ENCODE measurements at places on chromosomes 2 and 18.

GRCh38 chr2:235692076-235692475, 198.2 kb downstream of the AGAP1 start:
- DNase-seq, result no peak

DNA sequence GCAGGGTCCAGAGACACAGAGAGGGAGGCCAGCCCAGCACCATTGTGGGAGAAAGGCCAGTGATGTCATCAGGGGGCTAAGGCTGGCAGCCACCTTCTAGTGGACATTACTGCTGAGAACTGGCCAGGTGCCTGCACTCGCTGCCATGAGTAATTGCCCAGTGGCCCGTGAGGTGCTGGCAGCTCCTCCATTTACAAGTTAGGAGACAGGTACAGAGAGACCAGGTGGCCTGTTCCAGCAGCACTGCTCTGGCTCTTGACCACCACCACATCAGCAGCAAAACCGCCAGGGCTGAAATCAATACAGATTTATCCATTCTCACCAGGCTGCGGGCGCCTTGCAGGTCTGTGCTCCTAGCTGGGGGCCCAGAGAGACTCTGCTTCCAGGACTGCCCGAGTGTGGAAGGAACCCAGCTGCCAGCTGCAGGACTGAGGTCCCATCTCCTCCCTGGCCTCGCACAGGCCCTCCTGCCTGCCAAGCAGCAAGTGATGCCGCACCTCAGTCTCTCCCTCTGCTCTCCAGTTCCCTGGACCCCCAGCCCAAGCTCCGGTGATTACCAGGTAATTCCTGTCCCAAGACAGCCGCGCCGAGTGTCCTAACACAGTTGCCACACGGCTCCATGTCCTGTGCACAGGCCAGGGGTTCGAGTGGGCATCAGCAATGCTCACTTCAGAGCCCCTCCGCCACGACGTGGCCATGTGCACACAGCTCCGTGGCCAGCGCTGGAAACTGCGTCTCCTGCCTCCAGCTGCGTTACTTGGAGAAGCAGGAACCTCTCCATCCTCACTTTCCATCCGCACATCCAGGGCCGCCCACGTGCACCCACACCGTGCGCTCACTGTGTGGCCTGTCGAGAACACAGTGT, 101.0 kb upstream of the CTDP1 start:
- no peak for DNase-seq

- no peak for DNase-seq
Measured at GRCh38 chr2:176852667-176853066, 359.9 kb upstream of the HNRNPA3 start.

GRCh38 chr2:7748717-7749415, 831.7 kb downstream of the RNF144A start:
- DNase-seq, result peak; percentile 23

DNA sequence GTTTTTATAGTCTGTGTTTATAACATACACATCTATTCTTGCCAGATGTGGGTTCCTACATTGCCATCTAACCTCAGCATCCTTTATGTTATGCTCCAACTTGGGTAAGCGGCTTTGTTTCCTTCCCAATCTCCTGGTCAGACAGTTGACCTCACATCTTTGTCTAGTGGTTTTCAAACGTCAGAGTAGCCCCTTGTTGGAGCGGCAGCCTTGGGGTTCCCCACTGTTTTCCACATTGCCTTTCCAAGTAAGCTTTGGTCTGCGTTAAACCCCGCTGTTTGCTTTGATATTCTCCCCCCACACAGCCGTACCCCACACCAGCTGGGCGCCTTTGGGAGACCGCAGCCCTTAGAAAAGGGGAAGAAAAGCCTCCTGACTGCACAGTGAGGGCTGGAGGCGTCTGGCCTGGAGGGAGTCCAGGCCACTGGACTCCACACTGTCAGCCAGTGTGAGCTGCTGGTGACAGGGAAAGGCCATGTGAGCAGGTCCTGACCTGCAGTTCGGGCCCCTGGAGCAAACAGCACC, 83.3 kb downstream of the MALT1 start:
- no peak for DNase-seq

DNA sequence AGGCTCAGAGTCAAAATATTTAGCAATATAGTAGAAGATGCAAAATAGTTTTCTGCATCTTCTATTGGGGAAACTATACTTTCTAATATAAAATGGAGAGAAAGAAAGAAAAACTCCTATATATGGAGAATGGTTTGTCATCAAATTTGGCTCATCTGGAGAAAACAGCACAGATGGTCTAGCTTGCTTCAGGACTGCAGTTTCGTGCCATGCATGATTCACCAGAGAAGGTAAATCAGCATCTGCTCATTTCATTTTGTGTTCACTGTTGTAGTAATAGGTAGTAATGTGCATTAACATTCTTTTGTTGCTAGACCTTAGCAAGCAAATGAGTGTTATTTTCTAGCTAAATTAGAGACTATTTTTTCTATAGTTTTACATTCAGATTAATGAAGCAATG, 179.0 kb downstream of the ASXL3 start:
- DNase-seq, result peak; percentile 70

- DNase-seq, result no peak
Measured at GRCh38 chr2:9451231-9451630, 23.1 kb upstream of the IAH1 start.

DNA sequence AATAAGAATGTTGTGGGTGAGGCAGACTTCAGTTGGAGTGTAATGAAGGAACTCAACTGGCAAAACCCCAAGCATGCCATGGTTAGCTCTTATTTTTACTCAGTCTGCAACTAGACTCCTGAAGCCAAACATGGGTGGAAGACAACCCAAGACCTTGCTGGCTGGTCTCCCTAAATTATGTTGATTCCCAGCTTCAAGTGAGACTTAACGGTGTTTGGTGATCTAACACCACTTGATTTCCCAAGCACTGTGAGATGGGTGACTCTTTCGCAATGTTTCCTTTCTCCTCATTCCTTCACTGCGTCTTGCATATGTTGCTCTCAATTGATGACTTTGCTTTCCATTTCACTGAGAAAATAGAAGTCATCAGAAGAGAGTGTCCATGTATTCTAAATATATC, 693.1 kb downstream of the DCC start:
- DNase-seq, result no peak

DNA sequence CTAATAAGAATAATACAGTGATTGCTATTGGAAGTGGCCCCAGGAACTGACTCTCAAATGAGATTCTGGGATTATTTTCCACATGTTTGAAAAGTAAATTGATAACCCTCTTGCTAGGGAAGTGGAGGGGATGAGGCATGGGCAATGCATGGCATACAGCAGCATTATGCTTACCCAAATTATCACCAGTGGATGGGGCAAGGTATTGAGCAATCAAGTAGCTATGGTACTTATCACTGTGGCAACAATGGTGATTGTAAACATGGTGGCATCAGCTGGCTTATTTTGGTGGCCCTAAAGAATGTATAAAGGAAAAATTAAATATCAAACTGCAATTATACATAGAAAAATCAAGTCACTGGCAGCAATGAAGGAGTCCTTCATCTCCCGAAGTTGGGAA, 155.1 kb downstream of the FIGN start:
- no peak for DNase-seq

DNA sequence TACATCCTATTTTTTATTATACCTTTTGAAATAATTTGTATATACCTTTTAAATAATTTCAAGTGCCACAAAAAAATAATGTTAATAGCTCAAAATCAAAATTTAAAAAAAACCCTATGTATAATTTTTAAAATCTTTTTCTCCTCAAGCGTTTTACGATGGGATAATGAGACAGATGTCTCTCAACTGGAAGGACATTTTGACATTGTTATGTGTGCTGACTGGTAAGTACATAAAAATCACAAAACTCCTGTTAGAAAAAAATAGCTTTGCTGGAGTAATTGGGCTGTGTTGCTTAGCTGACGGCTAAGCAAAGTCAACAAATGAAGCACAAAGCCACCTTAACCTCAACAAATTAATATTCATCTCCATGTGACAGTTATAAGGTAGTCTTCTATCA, 198.0 kb upstream of the SIX3 start:
- DNase-seq, result no peak

- DNase-seq, result peak; percentile 62
Measured at GRCh38 chr2:225998653-225999052, 599.1 kb downstream of the NYAP2 start.

- DNase-seq, result no peak
Measured at GRCh38 chr2:100140582-100140981, 1.8 kb downstream of the AFF3 start.

DNA sequence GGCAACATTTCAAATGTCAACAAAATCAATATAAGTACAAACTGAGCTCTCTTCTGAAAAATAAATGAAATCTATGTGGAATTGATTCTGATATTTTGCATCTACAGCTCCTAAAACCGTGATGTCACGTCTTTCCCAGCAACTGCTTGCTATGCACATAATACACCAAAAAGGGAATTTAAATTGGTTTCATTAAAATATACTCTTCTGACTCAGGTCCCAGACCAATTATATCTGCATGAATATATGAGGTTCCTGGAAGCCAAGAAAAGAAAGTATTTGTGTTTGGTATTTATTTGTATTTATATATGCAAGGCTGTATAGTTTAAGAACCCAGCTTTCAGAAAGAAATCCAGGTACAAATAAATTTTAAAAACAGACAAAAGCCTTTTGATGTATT, 1282.5 kb downstream of the SUCLG1 start:
- DNase-seq, result no peak

DNA sequence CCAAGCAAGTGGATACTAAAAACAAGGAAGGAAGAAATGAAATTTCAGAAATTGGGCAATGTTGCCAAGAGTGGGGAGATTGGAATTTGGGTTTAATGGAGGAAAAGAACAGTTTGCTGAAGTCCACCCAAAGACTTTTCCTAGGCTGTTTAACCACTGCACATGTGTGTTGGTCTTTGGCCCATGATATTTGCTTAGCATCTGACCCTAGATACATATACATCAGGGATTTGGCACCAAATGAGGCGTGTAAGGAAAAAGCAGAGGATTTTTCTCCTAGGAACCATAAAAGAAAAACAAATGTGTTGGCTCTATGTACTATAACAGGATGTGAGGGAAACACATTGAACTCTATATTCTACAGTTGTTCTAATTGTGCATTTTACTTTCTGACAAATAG, 80.7 kb upstream of the CD28 start:
- DNase-seq, result no peak

DNA sequence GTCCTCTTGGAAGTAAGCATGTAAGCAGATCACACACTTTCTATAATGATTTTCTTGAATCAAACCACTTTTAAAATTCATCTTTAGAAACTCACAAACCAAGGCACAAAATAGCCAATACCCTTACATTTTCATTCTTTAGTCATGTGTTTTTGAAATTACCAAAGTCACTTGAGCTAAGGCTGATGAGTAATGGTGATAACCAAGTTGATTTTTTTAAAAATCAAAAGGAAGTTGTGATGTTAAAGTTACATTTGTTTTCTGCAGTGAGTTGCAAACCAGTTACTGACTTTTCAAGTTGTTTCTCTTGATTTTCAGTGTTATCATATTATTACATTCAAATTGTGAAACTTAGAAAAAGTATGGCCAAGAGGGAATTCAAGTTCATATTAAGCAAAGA, 21.5 kb upstream of the IL18RAP start:
- no peak for DNase-seq

- no peak for DNase-seq
Measured at GRCh38 chr2:19150726-19151125, 207.7 kb downstream of the OSR1 start.

GRCh38 chr2:9543557-9543956, 12.1 kb downstream of the ADAM17 start:
- DNase-seq, result no peak

- DNase-seq, result peak; percentile 22
Measured at GRCh38 chr2:55231546-55232083, 478 bp downstream of the CLHC1 start.

DNA sequence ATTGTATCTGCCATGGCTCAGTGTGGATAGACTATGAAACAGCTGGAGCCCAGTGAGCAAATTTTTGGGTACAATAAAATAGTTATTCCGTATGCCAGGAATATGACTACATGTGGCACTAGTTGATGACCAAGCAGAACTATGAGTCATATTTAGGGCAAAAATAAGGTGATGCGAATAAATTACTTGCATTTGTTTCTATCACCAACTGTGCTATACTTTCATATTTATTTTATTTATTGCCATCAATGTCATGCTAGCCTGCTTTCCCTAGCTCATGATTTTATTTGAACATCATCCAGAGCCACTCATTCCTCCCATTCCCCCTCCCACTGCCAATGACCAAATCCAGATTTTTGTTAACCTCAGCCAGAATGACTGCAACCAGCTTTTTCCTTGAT, 13.3 kb upstream of the FAP start:
- peak; percentile 72 for DNase-seq
